Epithelial cell of alveolus of lung (primary cell): ENCODE measurements at places on chromosomes 2 and 18. TPM values are rescaled to one million over a fixed set of nuclear protein-coding genes. Genes with fewer than 3 reads are reported as not detected.

Gene EFEMP1
- 82.1 and 506 TPM in 2 replicates for total RNA-seq

Gene NEB
- 0.91 and 1.9 TPM in 2 replicates for total RNA-seq

Gene GRP
- not detected in 2 replicates for total RNA-seq

Gene SH3RF3
- total RNA-seq = 21.8 and 24.6 TPM in 2 replicates

Gene MEP1B
- not detected in 2 replicates for total RNA-seq

Gene DNER
- 1.2 and 4.8 TPM in 2 replicates for total RNA-seq

Gene FTCDNL1
- 0.39 TPM in 1 of 2 replicates, not detected in the other for total RNA-seq
